ENCODE measurements at places on chromosomes 12 and 14.
A peak's percentile ranks its signal among the peaks of the same experiment; 100 is the strongest.

DNA sequence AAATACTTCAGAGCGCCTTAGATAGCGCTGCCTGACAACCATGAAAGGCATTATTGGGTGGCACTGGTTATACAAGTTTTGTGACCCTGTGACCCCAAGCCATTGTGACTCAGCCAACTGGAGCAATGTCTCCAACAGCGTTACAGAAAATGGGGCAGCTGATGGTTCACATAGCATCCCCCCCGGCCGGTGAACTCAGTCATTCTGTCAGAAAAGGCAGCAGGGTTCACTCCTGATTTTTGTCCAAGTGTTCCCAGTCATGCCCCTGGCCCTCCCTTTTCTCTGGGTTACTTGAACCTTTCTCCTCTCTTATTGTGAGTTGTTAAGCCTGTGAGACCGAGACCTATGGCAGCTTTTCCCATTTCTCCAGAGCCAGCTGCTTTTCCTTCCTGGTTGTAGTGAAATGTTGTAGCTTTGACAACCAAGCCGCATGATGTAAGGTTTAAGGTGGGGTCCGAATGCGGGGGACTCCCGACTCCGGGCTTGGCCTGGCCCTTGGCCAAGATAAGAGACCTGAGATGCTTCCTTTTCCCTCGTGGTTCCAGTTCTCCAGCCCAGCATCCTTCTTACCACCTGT, 22.0 kb downstream of the CD9 start:
- DNase-seq: no peak

- peak; percentile 46 for DNase-seq
Observed at GRCh38 chr12:121295746-121296617, 527 bp downstream of the CAMKK2 start.

DNA sequence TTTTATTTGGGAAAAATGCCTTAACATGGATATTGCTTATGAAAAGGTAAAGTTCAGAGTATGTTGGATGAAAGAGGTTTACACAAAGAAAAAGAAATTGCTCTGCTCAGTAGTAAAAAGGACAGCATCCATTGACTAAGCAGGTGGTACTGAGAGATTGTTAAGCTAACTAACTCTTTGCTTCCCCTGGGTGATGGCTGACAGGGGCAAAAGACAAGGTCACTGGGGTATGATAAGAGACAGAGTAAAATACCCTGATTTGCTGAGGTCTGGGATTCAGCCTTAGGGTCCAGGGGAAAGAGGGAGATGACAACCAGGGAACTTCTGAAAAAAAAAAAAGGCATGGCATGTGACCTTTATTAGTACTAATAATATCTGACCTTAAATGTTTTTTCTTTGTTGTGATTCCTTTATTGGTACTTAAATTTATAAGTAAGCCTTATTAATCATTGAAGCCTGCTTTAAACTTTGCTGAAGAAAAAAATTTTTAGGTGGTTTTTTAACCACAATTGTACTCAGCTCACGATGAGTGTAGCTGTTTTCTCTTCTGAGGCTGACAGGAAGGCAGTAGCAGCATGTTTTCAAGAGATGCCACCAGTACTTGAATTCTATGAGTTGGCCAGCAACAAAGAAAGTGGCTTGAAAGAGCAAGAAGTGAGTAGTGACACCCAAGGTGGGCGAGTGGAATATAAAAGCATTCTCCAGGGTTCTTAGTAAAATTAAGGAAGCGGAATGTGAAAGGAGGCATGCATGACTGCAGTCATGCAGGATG, 43.7 kb upstream of the KITLG start:
- no peak for DNase-seq

GRCh38 chr14:64879635-64880220, at the start of gene SPTB:
Gene SPTB (minus strand): TSS chr14:64879907. CDS start chr14:64823094, 56,813 bp downstream.
- DNase-seq: peak; percentile 67

DNA sequence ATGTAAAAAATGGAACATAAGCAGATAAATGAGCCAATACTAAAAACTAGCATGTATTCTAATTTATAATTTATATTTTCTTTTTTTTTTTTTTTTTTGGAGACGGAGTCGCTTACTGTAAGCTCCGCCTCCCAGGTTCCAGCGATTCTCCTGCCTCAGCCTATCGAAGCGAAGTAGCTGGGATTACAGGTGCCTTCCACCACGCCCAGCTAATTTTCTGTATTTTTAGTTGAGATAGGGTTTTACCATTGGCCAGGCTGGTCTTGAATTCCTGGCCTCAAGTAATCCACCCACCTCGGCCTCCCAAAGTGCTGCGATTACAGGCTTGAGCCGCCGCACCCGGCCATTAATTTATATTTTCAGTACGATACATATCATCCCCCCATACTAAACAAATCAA, 2.7 kb downstream of the MAPK1IP1L start:
- no peak for DNase-seq

DNA sequence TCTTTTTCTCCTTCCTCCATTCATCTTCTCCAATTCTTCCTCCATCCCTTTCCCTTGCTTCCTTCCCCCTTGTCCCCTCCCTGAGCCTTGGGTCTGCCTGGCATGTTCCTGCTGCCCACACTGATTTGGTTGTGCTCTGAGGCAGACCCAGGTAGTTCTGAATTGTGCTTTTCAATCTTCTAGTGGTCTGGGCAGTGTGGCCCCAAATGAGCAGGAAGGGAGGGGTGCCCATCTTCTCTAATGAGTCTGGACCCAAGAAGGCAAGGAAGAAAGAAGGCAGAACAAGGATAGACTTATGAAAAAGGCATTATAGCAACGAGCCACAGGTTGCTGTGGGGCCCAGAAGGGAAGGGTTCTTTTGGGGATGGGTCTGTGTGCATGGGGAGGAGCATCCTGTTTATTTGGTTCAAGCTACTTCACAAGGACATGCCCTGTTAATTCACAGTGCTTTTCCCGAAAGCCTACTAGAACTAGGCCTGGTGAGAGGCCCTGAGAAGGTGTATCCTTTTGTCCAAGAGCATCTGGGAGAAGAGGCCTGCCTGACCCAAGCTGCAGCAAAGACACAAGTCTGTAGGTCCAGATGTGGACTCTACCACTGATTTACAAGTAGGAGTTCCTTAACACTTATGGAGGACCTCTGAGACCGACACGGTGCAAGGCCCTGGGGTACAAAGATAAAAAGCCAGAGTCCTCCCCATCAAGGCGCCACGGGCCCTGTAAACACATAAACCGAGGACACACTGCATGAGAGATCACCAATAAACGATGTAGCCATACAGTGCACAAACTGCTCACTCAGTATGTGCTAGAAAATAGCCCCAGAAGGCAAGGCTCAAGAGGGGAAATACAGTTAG, 1.1 kb upstream of the SUSD6 start:
- DNase-seq: no peak

- peak; percentile 84 for DNase-seq
Observed at GRCh38 chr12:116533343-116534251, 25.6 kb upstream of the MAP1LC3B2 start.

- no peak for DNase-seq
Observed at GRCh38 chr12:26748741-26749431, 84.1 kb downstream of the ITPR2 start.

- no peak for DNase-seq
Observed at GRCh38 chr14:26427097-26427496, 170.7 kb downstream of the NOVA1 start.

DNA sequence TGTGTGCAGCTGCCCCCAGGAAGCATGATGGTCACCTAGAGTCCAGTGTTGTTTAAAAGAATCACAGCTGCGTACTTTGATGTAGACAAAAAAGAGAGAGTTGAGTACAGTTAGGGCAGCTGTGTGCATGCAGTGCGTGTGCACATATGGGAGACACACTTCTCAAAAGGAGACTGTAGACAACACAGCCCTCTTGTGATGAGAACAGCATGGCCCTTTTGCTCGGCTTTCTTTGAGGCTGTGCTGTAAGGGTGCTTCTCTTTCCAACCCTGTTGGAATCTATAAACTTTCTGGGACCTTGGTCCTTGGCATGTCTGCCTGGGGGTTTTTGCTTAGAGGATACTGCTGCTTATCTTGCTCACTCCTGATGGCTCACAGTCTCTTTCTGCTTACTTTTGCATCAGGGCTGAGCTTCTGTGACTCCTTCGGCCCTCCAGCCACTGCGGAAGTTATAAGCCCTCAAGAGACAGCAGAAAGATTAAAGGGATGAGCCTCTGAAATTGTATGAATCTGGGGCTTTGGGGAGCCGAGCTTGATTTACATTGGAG, 102.9 kb downstream of the DYRK2 start:
- no peak for DNase-seq

DNA sequence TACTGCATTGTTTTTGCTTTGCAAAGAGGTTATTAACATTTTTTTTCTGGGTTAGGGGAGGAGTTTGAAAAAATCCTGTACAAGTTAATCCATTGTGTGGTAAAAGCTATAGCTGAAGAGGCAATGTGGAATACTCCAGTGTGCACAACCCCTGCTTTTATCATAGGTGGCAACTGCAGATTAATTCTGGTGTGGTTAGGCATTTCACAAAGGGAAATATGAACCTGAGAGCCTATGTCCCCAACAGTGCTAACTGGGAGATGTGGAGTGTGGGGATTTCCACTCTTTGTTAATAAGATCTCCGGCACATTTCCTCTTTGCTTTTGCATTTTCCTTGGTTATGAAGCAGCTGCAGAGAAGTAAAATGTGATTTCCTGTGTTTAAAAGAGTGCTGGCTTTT, 33.6 kb downstream of the PRORP start:
- no peak for DNase-seq

DNA sequence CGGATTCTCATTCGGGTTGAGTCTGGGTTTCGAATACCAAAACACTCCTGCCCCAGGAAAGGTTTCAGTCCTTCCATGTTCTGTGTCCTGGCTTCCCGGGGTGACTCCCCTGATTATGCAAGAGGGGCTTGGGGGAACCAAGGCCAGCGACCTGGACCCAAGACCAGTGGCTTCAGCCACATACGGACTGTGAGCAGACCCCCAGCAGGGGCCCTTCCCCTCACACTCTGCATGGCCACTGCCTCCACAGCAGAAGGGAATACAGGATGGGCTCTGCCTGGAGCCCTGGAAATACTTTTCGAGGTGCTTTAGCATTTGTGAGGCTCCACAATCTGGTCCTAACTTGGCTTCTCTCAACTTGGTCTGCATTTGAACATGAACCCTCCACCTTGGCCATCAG, 19.1 kb downstream of the HDAC7 start:
- no peak for DNase-seq

DNA sequence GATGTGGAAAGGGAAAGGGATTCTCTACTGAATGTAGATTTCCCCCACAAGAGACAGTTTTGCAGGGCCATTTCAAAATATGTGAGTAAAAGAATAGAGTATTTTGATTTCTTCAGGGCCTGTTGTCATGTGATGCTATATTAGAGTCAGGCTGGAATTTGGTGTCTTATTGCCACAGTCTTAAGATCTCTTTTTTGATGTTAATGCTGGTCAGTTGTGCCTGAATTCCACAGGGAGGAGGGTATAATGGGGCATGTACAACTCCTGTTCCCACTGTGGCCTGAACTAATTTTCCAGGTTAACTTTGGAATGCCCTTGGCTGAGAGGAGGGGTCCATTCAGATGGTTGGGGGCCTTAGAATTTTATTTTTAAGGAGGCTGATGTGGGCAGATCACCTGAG, 111.0 kb upstream of the MAX start:
- no peak for DNase-seq

DNA sequence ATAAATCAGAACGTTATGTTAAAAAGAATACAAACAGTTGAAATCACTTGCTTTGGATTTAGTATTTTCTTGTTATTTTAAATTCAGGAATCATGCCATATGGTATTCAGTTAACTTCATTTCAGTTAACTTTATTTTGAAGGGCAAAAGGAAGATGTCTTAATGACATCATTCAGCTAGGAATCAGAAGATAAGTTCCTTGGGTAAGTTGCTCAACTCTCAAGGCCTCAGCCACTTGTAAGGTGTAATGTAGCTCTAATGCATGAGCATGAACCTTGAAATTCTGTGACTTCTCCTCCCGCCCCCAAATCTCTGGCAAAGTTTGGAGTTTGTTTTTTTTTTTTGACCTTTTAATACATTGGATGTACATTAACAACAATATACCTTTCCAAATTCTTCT, 42.6 kb downstream of the FRS2 start:
- DNase-seq: no peak

DNA sequence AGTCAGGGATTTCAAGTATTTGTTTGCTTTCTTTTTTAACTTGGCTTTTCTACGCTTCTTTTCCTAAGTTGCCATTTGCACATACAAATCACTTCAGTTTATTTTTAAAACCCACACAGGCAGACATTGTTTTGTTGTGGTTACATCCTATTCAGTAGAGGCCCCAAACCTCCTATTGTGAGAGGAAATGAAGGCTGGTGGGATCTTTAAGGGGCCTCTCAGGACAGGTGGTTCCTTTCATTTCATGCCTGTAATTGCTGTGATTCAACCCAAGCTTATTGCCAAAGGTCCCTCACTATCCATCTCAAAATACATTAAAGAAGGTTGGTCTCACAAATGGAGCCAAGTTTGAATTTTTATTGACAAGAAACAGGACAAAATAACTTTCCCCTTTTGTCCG, 257.1 kb downstream of the ADAMTS20 start:
- no peak for DNase-seq

- no peak for DNase-seq
Observed at GRCh38 chr14:75399843-75400775, 27.7 kb upstream of the JDP2 start.

GRCh38 chr12:768434-768833, 16.1 kb downstream of the WNK1 start:
- DNase-seq: no peak

DNA sequence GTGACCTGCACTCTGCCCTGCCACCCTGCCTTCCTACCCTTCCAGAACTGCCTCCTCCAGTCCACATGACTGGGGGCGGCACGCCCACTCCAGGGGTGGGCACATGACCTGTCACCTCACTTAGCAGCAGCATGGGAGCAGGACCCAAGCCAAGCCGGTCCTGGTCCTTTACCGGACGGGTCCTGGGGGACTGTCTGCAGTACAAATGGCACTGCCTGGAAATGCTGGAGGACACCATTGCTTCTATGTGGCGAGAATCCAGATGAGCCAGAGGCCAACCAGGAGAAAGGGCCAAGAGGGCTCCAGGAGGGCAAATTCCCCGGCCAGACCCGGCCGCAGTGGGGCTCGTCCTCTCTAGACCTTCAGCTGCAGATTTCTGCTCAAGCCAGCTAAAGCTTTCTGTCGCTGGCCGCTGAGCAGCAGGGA, 33.1 kb downstream of the ITPK1 start:
- DNase-seq: no peak

DNA sequence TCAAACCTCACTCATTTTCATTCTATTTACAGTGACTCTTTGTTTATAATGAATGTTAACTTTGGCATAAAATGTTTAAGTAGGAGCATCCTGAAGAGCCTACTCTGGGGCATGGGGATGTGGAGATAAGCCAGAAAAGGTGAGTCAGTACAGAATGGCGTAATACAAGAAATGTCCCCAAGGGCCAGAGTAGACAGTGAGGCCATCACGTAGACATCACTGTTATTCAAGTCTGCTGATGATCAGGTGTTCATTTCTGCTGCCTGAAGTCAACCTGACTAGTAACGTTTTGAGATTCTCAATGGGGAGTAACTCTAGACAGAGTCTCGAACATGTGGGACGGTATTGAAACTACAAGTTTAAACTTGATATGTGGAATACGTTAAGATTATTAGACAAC, 47.6 kb upstream of the PKP2 start:
- no peak for DNase-seq

Data from activated naive CD8-positive, alpha-beta T cell treated with anti-CD3 and anti-CD28 coated beads, Interleukin-2, amount 50 U/mL, for 24 hours (primary cell).